Stimulated activated CD8-positive, alpha-beta memory T cell treated with anti-CD3 and anti-CD28 coated beads, Interleukin-4, amount 100 ng/mL, for 24 hours (primary cell): ENCODE measurements at places on chromosomes 11 and 22.
A peak's percentile ranks its signal among the peaks of the same experiment; 100 is the strongest.

DNA sequence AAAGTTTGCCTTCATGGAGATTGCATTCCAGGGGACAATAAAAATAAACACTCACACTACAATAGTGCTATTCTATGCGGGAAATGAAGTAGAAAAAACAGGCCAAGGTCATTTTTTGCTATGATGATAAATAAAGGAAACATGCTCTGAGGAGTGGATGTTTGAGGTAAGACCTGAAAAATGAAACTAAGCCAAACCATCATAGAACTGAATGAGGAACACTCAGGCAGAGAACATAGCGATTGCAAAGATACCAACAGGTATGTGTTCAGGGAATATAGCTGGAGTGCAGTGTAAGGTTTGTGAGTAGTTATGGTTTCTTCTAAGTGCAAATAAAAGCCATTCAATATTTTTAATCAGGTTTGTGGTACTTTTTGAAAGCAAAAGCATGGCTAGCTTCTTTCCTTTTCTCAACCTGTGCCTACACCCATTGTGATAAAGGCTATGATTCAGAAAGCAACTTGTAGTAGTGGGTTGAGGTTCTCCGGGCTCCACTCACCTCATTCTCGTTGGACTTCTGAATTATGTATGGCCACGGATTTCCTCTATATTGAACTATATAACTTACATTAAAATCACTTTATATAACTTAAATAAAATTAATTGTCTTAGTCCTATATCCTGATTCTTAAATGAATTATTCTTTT lies 278.2 kb upstream of the CHORDC1 start:
- no peak for DNase-seq

DNA sequence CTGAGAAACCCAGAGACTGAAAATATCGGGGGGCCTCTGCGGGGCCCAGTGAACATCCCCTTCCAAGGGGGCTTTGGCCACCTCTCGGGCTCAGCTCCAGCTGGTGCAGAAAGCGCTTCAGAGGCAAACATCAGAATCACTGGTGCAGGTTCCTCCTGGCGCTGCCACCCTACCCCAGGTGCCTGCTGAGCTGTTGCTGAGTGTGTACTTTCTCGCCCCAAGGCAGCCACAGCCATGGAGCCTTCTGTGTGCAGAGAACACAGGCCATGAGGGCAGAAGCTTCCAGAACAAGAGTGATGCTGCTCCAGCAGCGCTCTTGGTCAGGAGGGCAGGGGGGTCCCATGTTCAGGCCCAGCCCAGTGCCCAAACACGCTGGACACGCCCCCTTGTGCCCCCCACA lies 6.3 kb downstream of the DRD4 start:
- DNase-seq, result no peak

DNA sequence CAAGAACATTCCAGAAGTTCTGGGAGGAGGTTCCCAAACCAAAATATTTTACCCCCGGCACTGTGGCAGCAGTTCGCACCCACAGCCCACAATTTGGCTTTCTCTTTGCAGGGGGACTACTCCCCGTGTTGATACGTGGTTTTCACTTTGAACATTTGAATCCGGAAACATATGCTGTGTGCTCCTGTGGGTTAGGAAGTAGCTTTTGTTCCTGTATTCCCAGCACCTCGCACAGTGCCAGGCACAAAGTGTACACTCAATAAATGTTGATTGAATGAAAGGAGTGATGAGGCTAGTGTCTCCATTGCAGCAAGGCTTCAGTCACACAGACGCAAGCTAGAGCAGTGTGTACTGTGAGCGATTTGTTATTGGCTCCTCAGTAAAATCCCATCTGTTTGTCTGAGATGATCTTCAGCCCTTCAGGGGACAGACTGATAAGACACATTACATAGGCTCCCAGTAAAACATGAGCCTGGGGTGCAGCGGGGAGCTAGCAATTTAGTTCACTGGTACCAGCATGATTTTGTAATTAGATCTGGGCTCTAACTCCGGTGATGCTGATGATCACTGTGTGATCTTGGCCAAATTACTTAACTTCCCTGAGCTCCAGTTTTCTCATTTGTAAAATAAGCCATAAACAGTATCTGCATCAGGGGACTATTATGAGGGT lies 2.2 kb downstream of the LAYN start:
- DNase-seq, result no peak

DNA sequence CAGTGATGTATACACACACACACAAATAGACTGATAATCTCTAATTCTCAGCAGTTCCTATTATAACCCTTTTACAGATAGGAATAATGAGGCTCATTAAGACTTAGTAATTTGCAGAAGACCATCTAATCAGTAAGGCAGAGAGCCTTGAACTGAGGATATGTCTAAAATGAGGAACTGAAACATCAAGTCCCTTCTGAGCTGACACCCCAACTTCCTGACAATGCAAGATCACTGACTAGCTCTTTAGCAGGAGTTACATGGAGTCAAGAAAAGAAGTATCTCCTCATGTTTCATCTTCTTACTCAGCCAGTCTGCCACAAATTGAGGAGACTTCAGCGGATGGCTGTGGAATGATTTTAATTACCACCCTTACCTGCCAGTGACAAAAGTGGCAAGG lies 193.0 kb downstream of the MSANTD4 start:
- no peak for DNase-seq

- no peak for DNase-seq
Measured at GRCh38 chr22:35972559-35972958, 56.1 kb downstream of the RBFOX2 start.

- DNase-seq, result no peak
Measured at GRCh38 chr11:70583781-70584218, 185.5 kb downstream of the CTTN start.

GRCh38 chr11:57546869-57547475 lies 9.6 kb downstream of the SMTNL1 start:
- DNase-seq, result no peak

DNA sequence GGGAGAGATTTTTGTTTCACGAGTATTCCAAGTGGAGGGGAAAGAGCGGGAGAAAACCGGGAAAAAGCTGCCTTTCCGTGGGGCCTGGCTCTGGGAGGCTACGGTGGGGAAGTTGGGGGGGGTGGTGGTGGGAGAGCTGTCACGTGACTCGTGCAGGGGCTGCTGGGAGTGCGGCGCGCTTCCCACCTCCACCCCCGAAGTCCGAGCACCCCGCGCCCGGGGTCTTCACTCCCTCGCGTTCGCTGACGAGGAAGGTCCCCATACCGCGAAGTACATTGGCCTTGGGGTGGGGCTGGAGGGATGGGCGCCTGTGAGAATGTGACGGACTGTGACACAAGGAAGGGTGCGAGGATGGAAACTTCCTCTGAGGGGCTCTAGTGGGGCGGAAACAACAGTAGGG lies at the start of gene TEX12:
Gene TEX12 (plus strand): TSS at position 228 of the 400 bp plus-strand sequence. CDS start 1,897 bp downstream, outside the sequence.
- DNase-seq, result no peak

DNA sequence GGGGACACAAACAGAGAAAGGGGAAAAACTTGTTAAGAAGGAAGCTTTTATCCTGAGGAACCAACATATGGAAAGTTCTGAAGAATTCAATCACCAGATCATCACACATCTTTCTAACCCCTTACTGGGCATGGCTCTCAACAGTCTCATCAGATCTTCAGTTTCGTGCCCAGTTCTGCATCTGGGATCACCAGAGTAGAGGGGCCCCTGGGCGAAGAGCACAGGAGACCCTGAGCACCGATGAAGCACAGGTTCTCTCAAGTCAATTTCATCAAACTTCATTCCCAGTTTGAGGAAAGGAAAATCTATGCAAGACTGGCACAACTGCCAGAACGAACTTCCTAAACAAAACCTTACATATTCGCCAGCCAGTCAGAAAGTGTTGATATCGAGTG lies 8.5 kb upstream of the PYGM start:
- no peak for DNase-seq

DNA sequence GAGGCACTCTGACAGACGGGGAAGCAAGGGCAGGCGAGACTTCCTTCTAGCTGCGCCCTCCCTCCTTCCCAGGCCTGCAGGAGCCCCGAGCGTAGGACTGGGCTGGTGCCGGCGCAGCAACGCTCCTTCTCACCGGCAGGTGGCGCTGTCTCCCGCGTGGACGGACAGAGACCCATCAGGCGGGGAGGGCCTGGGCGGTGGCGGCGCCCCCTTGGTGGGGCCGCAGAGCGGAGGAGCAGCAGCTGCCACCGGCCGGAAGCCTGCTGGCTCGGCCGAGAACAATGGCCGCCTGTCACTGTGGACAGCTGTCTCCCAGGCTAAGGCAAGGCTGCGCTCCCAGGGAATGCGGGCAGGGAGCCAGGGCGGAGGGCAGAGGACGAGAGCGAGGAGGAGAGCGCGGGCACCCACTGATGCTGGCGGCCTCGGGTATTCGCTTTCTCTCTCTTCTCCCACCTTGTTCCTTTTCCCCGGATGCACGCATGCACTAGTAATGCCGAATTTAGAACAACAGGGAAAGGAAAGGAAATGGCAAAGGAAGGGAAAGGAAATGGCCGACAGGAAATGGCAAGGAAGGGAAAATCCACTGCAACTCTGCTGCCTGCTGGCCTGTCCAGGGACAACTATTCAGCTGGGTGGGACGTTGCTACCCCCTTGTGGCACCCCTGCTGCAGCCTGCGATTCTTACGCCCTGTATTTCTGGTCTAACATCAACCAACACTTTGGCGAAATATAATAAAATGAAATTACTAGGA lies 14.4 kb downstream of the PPM1F start:
- DNase-seq, result peak; percentile 86

DNA sequence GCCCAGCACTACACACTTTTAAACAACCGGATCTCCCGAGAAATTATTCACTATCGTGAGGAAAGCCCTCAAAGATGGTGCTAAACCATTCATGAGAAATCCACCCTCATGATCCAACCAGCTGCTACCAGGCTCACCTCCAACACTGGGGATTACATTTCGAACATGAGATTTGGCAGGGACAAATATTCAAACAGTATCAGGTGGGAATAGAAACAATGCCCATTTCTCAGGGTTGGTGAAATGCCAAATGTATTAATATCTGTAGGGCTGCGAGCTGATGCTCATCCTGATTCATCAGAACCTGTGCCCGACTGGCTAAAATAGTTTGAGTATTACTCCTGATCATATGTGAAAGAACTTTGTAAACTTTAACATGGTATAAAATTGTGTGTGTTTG lies 15.8 kb upstream of the PTPRJ start:
- no peak for DNase-seq

DNA sequence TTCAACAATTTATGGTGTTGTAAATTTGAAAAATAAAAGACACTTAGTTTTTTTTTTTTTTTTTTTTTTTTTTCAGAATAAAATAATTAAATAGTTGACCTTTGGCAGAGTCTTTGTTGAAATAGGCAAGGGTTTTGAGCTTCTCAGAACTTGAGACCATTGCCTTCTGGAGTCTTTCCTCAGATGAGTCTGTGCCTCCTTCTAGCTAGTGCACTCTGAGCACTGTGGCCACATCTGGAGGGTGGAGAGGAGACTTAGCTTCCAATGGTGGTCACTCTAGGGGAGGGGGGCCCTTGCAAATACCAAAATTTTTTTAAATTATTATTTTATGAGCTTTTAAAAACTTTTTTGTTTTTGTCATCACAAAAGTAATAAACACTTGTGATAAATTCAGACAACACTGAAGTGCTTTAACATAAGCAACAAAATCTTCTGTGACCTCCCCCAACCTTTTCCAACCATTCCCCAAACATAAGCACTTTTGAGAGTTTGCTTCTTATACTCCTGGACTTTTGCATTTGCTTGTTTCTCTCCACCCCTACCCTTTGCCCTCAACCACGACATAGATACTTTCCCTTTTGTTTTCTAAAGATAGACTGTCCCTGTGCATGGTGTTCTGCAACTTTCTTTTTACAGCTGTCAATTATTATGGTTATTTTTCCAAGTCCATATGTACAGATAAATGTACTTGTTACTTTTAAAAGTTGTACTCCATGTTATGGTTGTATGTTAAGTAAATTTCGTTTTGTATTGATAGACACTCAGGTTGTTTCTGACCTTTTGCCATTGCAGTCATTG lies 41.1 kb downstream of the BMAL1 start:
- DNase-seq, result no peak

GRCh38 chr22:37457093-37457893 lies 28.9 kb downstream of the MFNG start:
- DNase-seq, result peak; percentile 72

DNA sequence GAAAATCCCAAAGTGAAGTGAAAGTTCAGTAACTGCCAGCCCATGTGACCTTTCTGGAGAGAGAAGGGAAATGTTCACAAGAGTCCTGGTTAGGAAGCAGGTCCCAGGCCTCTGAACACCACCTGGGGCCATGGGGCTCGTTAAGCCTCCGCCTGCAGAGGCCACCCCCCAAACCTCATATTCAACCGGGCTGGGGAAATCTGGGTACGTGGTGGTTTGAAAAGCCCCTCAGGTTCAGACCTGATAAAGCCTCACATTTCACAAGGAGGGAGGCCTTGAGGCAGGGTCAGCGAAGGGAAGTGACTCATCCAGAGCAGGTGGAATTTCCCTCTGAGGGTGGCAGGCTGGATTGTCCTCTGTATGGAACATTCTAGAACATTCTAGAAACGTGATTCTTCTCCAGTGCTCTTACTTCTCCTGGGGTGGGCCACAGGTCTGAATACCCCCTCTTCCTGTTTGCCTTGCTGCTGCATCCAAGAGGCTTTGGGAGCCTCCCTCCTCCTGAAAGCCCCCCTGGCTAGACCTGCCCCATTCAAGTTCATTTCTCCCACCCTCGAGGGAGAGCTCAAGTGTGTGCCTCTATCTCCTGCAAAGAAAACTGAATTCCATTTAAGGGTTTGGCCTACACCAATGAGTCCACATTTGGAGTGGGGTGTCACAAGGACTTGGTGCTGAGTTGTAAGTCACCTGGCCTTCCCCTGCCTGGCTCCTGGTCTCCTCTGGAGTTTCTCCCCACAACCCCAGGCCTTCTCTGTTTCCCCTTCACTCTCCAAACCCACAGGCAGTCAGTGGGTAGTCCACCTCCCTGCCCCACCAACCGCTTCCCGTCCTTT lies 6.3 kb downstream of the FXYD2 start:
- DNase-seq, result no peak

DNA sequence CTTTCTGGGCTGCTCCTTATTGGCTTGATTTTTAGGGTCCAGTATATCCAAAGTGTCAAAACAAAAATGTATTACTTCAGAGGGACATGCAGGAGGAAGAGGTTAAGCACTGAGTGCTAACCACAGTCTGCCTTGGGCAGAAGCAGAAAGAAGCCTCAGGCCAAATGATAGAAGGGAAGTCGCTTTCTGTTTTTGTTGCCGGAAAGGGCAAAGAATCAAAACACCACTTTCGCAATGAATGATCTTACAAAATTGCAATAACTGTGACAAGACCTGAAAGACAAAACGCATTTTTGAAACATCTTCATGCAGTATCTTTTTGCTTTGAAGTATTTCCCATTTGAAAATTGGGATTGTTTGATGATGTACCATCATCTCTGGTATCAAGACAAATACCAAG lies 70.1 kb upstream of the PICALM start:
- DNase-seq, result no peak

- DNase-seq, result no peak
Measured at GRCh38 chr11:83037877-83038276, 33.8 kb downstream of the RAB30 start.

DNA sequence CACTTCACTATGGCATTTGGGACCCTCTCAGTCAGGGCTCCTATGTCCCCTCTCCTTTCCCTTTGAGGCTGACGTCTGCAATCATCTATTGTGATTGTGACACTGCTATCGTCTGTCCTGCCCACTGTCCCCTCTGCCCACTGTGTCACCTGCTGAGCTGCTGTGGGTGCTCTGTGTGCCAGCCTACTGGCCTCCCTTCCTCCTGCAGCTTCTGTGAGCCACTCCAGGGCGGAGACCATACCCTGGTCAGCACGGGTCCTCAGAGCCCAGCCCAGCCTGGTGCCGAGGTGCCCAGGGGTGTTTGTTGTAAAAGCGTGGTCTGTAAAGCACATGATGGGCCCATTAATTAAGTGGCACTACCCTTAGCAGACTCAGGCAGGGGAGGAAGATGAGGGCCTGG lies 29.4 kb downstream of the MPPED1 start:
- DNase-seq, result no peak
